ENCODE measurements at places on chromosomes 11 and 22.

DNA sequence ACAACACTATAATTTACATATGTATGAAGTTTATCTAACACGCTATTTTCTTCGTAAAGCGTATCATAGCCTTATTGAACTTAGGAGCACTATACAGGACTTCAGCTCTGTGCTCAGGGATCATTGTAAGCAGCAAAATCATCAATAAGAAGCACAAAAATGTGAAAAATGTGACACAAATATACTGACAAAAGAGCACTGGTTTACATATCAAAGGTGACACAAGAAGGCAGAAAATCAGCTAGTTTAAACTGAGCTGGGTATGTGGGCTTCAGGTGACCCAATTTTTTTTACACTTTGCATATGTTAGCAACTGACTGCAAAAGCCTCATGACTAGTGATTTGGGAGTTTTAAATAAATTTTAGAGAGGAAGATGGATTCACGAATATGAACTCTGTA, 215.2 kb upstream of the CHORDC1 start:
- no peak for DNase-seq

GRCh38 chr11:43994196-43994595, 51.8 kb downstream of the C11orf96 start:
- no peak for DNase-seq

GRCh38 chr22:29306835-29307595, 565 bp downstream of the GAS2L1 start:
- DNase-seq, result no peak

DNA sequence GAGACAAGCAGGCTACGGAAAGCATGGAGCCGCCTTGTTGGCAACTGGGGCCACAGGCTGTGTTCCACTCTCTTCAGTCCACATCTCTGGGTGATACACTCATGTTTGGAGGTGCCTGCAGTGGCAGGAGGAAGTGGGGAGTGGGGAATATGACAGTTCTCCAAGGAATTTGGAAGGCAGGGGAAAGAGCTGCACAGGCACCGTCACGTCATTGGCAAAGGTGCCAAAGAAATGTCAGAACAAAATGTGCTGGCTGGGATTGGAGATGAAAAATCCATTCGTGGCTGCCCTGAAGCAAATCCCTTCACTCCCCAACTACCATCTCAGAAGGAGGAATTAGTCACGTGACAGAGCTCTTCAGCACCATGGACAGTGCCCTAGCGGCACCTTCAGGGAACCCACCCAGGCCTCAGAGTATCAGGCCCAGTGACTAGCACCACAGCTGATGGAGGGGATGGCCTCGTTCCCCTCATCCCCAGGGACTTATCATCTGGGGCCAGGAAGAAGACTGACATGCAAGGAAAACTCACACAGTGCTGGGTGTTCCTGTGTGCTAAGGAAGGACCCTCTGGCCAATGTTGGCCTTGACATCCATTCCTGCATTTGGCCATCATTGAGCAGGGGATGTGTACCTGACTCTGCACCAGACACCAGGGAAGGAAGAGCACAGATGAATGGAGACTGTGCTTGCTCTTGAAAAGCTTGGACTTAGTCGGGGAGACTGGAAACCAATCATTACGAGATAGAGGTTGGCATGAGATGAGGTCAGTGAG, 48.5 kb upstream of the PRDM11 start:
- DNase-seq, result no peak

- no peak for DNase-seq
Measured at GRCh38 chr11:10414659-10415058, 40.4 kb upstream of the AMPD3 start.

DNA sequence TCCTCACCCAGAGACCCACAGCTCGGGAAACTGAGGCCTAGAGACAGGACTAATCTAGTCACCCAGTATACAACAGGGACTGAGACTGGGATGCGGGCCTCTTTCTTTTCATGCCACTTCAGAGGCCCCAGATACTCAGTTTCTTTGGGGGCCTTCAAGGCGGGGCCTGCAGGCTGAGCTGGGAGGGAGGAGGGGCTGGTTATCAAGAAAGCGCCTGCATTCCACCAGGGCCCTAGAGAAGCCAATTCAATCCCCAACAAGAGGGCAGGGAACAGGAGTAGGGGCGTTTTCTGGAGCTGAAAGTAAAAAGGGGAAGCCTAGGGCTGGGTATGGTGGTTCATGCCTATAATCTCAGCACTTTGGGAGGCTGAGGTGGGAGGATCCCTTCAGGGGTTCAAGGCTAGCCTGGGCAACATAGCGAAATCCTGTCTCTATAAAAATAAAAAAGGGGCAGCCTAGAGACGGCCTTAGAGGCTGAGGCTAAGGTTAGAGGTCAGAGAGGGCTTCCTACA, 1.6 kb downstream of the ATG2A start:
- no peak for DNase-seq

DNA sequence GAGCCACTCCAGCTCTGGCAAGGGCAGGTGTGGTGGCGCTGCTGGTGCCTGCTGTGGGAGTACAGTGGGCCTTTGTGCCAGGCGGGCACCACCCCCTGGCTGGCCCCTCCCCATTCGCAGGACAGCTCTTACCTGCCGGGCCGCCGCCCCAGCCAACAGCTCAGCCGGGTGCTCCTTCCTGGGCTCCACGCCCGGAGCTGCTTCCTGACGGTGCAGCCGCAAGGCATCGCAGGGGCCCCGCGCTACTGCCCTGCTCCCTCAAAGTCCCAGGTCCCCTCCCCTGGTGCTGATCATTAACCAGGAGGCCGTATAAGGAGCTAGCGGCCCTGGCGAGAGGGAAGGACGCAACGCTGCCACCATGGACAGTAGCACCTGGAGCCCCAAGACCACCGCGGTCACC, at the start of gene SLC5A1:
SLC5A1 (plus strand) TSS at position 338 of the 400 bp plus-strand sequence; CDS start at position 359, 21 bp downstream.
- DNase-seq, result no peak

DNA sequence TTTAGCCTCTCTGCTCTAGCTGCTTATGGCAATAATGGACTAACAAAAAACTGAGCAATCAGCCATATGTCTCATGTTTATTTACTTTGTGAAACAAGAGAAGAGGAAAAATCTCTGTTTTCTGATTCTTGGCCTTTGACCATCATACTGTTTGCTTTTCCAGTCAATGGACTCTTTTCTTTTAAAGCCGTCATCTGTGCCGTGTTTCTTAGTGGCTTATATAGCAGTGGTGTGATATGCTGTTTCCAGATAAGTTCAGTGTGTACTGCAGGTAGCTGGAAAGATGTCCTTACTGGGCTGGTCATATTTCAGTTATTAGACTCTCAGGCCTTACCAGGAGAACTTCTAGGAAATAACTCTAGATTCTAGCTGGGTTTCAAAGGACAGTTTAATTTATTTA, 33.6 kb upstream of the TECTA start:
- DNase-seq, result no peak

DNA sequence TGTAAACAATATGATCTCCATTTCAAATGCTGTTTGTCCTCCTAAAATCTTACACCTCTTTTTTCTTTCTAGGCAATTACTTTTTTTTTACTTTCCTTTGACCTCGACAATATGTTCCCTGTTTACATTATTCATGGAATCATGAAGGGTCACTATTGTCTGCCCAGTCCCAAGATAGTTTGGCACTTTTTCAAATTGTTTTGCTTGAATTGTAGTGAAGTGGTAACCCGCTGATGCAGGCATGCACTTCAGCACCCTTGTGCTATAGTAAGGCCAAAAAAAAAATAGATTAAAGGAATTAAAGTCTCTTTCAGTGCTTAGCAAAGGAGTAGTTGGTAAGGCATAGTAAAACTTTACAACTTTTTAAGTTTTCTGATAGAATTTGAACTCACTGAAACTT, 90.9 kb downstream of the PAX6 start:
- no peak for DNase-seq

DNA sequence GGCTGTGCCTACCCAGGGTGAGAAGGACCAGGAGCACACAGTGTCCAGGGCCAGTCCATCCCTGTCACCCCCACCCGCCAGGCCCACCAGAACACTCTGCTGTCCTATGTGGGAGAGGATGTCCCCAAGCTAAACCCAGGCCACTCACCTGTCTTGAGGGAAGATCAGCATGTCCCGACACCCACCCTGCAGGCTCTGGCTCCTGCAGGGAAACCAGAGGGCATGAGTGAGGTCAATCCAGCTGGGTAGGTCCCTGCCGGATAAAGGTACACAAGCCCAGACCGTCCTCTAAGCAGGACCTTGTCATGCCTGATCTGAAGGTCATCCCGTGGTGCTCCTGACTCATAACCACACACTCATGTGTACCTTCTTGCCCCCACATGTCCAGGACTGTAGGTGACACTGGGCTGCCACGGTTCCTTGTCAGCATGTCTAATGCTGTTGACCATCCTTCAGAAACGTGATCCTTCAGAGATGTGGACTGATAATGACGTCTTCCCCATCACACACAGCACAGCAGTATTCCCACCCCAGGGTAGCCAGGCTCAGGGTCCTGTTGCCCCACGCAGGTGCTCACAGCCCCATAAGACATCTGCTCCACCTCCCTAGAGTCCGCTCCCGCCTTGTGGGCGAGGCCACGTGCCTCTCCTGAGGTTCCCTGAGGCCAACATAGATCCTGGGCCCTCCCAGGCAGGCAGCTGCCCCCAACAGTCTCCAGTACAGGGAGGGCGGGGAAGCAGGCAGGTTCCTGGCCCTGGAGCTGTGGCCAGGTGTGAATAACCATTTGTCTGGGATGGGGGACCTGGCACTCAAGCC, 6.1 kb downstream of the ARVCF start:
- no peak for DNase-seq

All from stimulated activated CD4-positive, alpha-beta T cell treated with anti-CD3 and anti-CD28 coated beads, Interleukin-1b, Interleukin-23, amount 100 ng/mL, for 1 hour (primary cell).